ENCODE measurements at places on chromosomes 11 and 22.
A peak's percentile ranks its signal among the peaks of the same experiment; 100 is the strongest.

DNA sequence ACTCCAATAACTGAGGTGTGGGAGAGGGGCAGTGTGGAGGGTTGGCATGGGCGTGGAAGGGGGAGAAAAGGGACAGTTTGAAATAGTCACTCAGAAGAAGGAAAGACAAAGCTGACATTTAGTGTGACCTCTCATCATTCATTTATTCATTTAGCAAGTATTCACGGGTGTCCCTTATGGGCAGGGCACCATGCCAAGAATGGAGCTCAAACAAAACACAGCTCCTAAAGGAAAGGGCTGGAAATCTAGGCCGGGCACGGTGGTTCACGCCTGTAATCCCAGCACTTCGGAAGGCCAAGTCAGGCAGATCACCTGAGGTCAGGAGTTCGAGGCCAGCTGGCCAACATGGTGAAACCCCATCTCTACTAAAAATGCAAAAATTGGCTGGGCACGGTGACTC, 19.4 kb upstream of the DGKZ start:
- no peak for DNase-seq

DNA sequence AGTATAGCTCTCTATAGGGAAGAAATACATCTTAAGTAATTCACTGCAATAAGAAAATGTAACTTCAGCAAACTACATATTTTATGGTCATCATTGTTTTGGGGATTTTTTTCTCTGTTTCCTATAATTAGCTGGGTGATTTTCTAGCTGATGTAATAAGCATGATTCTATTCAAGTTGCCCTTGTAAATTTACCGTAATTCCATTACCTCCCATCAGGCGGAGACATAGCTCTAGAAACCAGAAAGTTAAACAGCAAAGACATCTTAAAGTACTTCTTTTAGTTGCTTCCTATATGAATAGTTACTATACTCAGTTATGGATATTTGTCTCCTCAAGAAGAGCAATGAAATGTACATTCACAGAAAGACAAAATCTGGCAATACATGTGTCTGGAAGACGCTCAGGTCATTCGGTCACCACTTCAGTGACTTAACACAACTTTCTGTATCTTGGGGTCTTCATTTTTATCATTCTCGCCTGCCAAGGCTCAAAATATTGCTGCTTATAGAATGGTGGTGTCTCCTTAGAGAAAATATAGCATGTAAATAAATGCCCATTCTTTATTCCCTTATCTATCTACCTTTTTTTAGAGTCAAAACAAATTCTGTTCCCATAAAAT, 239.9 kb upstream of the ZC3H12C start:
- DNase-seq, result no peak

DNA sequence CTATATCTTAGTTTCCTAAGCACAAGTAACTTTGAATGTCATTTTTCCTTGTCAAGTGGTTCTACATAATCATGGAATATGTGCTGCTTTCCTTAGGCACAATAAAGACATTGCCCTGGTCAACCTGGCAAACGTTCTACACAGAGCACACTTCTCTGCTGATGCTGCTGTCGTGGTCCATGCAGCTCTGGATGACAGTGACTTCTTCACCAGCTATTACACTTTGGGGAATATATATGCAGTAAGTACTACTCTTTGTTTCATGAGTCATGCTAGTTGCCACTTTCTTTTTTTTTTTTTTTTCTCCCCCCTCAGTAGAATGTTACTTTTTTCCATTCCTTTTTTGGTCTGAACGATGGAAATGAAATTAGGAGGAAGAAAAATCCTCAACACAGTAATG, 38.5 kb downstream of the TTC17 start:
- DNase-seq, result no peak

DNA sequence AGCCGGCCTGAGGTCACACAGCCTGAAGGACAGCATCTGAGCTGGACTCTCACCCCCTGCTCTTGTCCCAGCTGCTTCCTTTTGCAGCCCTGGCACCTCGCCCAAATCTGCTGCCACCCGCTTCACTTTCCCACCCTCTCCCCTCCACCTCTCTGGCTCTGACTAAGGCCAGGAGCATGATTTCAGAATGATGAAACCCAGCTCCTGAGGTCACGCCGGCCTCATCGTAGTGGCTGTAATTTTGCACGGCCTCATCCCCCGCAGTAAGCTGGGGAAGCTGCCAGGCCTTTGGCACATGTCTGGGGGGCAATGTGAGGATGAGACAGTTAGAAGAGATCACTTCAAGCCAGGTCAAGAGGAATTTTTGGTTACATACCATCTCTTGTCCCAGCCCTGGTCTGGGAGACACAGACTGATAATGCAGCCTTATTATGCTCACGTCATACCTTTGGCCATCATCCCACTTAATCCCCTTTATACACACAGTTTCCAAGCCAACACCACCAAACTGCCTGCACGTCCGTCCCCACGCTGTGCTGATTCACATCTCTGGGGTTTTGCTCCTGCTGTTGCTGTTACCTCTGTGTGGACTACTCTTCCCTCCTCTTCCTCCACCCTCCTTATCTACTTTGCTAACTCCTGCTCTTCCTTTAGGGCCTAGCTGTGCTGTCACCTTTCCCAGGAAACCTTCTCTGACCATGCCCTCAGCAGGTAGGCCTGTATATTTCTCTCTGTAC, 58.1 kb downstream of the CHRDL2 start:
- no peak for DNase-seq

DNA sequence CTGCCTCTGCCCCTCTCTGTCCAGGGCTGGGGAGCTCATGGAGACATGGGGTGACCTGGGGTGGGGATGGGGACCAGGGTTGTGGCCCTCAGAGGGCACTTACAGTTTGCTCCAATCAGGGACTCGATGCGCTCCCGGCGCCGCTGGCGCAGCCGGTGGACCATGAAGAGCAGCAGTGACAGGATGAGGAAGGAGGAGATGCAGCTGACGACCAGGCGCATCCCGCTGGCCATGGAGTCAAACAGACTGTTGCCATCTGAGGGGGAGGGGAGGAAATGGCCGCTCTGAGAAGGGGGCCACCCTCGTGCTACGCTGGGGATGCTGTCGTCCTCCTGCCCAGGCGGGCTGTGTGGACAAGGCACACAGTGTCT, 80.5 kb downstream of the DGCR2 start:
- no peak for DNase-seq

DNA sequence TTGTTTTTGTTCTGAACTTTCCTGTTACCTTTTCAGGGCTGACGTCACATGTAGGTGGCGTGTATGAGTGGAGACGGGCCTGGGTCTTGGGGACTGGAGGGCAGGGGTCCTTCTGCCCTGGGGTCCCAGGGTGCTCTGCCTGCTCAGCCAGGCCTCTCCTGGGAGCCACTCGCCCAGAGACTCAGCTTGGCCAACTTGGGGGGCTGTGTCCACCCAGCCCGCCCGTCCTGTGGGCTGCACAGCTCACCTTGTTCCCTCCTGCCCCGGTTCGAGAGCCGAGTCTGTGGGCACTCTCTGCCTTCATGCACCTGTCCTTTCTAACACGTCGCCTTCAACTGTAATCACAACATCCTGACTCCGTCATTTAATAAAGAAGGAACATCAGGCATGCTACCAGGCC, 3.5 kb upstream of the TSSC4 start:
- DNase-seq, result no peak

- no peak for DNase-seq
These were observed 35.0 kb upstream of the MRGPRX1 start for GRCh38 chr11:18974192-18974591.

GRCh38 chr22:44108806-44109385, 71.8 kb upstream of the PARVG start:
- DNase-seq, result no peak

DNA sequence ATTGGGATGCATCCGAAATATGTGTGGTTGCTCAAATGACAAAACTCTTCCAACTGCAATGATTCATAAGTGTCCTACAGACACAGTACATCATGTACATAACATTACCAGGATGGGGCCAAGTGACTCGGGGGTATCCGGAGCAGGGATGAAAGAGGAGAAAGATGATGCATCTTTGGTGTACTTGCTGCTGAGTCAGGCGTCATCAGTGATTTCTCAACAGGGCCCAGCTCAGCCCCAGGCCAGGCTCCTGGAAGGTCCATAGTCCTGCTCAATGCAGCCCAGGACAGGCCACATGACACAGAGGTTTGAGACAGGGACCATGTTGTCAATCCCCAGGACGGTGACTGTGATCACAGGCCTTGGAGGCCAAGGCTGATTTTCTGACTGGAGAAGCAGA, 59.3 kb downstream of the GGTLC2 start:
- no peak for DNase-seq

GRCh38 chr11:80284946-80285785, 844.3 kb upstream of the TENM4 start:
- DNase-seq, result no peak

- DNase-seq, result no peak
These were observed 5.8 kb downstream of the MS4A6E start for GRCh38 chr11:60332846-60333245.

DNA sequence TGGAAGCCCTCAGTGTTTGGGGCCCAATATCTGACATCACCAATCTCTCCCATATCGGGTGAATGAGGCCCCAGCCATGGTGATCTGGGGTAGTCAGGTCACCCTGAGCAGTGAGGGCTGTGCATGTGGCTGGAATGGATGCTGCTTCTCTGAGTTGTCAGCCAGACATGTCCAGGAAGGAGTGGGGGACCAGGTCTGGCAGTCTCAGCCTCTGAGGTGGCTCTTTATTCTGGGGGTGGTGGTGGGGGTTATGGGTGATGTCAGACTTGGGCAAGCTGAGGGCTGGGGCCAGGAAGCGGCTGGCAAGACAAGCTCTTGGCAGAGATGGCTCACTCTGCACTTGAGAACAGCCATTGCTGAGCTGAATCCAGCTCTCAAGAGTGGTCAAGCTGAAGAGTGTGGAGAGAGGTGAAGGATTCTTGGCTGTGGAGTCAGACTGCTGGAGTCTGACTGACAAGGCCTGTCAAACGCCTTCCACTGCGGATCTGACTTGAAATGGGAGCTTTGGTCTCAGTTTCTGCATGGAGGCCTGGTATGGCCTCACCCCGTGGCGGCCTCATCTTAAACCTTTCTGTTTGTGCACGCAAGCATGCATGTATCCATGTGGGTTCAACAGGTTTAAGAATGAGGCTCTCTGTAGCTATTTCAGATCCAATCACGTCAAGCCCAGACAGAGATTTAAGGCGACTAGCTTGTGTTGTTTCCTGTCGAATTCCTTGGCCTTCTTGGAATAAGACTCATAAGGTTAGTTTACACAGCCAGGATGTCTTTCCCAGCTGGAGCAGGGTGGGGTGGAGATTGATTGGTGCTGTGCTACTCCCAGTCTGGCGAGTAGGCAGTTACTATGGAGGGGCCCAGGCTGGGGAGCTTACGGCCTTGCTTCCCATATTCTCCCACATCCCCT, 83.9 kb upstream of the TIMP3 start:
- no peak for DNase-seq

DNA sequence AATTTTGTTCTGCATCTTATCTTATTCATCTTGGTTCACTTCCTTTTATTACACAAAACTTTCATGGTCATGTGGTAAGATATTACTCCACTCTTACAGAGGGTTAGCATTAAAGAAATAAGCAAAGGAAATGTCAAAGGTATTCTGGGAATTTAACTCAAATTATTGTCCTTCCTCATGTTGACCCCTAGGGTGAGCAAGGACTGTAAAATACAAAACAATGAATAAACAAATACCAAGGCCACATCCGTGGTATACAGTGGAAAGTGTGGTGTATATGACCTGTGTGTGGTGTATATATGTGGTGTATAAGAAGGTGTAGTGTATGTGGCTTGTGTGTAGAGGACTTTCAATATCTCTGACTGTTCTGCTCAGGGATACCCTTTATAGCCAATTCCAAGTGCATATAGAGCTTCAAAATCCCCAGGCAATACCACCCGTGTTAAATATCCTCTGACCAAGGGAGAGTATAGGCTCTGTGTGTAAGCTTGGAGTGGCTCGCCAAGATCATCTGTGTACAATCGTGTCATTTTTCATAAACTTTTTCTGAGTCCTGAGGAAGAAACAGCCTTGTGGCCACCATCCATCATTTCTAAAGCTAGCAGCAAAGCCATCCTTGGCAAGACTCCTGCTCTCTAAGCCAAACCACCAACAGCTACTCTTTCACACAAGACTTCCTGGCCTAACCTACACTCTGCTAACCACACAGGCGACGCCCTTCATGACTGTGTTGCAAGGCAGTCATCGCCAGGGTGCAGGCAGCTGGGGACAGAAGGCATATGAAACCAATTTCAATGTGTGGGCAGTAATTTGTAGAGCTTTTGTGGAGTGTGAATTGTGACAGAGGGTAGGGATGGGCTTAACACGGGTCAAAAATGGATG, 548.0 kb downstream of the ETS1 start:
- DNase-seq, result peak; percentile 65

GRCh38 chr11:70900540-70900939, 351.8 kb downstream of the SHANK2 start:
- no peak for DNase-seq

- DNase-seq, result no peak
These were observed 71.7 kb upstream of the EED start for GRCh38 chr11:86172894-86173293.

- DNase-seq, result no peak
These were observed 71.9 kb downstream of the LDLRAD3 start for GRCh38 chr11:36015799-36016198.

Data from activated T-helper 1 cell treated with Interleukin-2 at 50 U/mL for 16 hours (primary cell).